ENCODE measurements at places on chromosomes 6 and 20. TPM values are rescaled to one million over a fixed set of nuclear protein-coding genes. Genes with fewer than 3 reads are reported as not detected.

GRCh38 chr20:53059848-53060247 lies 87.7 kb downstream of the TSHZ2 start:
- DNase-seq, result no peak

DNA sequence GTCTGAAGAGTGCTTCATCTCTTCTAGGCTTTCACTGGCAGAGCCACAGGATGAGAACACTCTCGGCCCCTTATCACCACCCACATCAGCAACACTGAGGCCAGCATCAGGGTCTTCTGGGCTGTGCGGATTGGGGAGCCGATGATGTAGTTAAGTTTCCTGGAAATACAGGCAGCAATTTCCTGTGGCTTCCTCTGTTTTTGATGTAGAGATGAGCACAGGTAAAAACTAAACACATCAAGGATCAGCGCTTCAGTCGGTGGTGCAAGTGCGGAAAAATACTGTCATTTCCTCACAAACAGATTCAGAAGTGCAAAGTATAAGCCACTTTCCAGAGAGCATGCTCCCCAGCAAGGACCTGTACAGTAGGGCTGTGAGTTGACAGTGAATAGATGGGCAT lies 62.6 kb downstream of the BACH2 start:
- DNase-seq, result no peak

GRCh38 chr20:53950031-53950430 lies 120.4 kb downstream of the BCAS1 start:
- DNase-seq, result no peak

The APCDD1L gene
- not detected for total RNA-seq

The EPB41L1 gene
- total RNA-seq, result 82.2 TPM

All from occipital lobe (tissue), 3 donors.